Right atrium auricular region (tissue), 2 donors: ENCODE measurements at places on chromosomes 12 and 14. TPM values are rescaled to one million over a fixed set of nuclear protein-coding genes. Genes with fewer than 3 reads are reported as not detected.

- DNase-seq: no peak
These were observed 371.7 kb downstream of the SNAPC1 start for GRCh38 chr14:62133776-62134550.

DNA sequence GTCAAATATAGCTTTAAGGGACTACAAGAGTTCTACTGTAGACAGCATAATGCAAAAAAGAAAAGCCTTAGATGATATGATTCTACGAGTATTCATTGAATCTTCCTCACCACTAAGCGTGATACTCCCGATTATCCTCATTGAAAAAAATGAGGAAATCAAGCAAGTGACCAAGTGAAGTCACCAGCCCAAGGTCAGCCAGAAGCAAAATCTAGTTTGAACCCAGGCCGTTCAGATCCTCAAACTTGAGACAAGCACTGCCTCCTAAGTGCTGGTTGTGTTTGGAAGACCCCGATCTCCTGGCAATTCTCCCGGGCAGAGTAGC is 845 bp downstream of the GIT2 start:
- DNase-seq: peak; percentile 57

DNA sequence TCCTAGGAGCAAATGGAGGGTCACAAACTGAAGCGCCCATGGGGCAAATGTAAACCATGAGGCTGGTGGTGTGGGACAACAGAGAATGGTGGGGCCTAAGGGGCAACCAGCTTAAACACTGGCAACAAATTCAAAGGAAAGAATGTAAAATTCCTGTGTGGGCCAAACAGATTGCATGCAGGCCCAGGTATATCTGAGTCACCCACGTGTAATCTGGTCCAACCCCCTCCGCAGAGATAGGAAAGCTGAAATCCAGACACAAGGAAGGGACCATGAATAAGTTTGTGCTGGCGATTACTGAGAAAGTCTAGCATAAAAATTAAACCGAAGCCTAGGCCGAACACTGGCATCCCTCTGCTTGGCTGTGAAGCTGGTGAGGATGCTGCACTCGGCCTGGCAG is 71.6 kb downstream of the ITPK1 start:
- DNase-seq: no peak

DNA sequence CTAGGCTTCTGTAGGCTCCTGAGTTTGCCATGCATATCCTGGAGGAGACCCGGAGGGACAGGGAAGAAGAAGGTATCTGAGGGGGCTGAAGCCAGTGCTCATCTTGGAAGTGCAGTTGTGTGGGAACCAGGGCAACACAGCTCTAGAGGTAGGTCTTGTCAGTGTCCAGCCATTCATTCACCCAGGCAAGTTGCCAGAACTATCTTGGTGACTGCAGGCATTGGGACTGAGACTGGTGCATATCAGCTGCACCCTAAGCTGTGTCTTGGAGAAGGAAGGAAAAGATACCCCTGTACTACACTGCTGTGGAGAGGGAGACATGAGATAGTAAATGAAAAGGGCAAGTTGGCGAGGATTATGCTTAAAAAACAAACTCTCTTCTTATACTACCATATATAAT is 4.9 kb upstream of the WIF1 start:
- DNase-seq: no peak

- DNase-seq: no peak
These were observed 17.3 kb upstream of the CHGA start for GRCh38 chr14:92905667-92906066.

GRCh38 chr14:89775946-89776345 is 178.6 kb downstream of the EFCAB11 start:
- no peak for DNase-seq

DNA sequence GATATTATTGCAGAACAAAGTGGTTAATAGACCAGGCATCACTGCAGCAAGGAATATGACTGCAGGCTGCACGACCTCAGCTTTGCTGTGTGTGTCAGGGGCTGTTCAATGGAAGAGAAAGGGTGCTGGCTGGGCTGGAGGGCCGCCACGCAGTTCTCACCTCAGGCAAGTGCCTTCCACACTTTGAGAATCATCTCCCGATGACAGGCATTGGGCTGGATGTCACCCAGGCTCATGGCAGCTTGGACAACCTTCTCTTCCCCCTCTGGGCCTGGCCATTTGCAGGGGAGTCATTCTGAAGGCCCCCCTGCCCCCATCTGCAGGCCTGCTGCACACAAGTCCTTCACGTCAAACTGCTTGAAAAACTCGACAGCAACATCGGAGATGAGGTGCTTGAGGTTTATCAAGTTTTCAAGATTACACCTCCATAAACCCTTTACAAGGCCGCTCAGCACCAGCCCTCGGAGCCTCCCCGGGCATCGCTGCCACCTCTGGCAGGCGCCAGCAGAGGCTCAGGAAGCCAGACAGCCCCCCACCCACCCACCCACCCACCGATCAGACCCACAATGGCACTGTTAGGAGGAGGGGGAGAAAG is 165.9 kb upstream of the GSC start:
- no peak for DNase-seq

- no peak for DNase-seq
These were observed 208.3 kb downstream of the SYNE2 start for GRCh38 chr14:64061115-64061514.

DNA sequence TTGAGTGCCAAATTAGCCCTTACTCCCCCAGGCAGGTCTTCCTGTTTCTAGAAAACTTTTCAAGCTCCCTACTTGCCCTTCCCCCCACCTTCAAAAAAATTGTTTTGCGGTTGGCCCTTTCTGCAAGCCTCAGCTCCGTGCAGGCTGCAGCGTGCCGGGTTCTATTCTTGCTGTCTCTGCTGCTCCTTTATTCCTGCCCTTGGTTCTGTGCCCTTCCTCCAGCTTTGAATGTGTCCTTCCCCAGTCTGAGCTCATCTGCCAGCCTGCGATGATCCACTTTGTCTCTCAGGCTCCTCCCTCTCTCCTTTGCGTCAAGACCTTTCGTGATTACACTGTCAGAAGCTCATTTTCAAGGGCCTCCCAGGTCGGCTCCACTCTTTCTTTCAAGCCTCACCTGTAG is 98.6 kb downstream of the IRF2BPL start:
- DNase-seq: no peak

DNA sequence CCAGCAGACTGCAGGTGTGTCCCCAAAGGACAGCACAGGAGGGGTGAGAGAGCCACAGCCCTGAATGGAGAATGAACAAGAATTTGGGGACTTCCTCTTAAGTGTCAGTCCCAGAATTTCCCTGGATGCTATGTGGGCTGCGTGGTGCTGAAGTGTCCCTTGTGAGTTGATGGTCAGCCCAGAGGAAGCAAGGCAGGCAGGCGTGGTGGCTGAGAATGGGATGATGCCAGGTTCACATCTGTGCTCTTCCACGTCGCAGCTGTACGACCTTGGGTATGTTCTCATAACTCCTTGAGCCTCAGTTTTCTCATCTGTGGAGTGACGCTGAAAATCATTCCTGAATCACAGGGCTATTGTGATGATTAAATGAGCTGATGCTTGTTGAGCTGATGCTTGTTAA is 62.1 kb upstream of the GPATCH2L start:
- DNase-seq: no peak

GRCh38 chr14:34568803-34569202 is 29.3 kb upstream of the EAPP start:
- DNase-seq: no peak

DNA sequence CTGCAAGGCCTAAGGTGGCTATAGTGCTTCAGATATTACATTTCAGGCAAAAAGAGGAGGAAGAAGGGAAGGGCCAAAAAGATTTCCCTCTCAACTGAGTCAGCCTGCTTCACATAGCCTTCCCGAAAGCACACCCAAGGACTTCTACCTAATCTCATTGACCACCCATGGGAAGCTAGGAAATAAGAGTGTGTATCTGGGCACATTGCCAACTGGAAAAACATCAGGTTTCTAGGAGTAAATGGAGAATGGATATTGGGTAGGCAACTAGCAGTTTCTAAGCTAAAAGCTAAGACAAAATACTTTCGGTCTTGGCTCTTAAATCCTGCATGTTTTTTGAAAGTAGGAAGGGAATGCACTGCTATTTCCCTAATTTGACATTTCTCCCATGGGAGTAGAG is 221.7 kb upstream of the GRIP1 start:
- DNase-seq: no peak

DNA sequence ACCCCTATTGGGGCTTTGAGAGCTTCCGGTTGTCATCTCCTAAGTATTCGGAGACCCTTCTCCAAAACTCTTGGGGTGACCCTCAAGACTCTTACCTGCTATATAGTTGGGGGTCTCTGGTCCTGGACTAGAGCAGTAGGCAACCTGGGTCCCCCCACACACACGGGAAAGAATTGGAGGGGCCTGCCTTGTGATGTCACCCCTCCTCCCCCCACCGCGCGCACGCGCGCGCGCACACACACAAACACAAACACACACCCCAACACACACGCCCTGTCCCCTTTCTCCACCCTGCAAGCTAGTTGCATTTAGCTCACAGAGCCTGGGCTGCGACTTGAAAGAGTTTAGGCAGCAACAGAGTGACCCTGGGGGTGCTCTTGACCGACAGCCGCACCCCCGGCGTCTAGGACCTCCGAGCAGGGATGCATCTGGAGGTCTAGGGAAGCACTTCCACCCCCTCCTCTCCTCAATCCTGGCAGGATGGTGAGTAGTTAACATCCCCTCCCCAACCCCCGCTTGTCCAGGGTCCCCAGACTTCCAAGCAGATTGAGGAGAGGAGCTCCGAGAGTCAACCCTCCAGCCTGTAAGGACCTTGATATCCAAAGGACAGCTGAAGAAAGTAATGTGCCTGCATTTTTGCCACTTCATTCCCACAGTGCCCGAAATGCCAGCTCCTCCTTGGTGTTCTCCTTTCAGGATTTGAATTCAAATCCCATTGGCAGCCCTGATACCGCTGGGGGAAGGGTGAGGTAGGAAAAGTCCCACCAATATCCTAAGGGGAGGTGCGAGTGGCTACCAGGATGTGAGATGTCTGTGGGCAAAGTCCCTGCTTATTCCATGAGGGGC is 1.4 kb upstream of the DNAJC14 start:
- peak; percentile 92 for DNase-seq

DNA sequence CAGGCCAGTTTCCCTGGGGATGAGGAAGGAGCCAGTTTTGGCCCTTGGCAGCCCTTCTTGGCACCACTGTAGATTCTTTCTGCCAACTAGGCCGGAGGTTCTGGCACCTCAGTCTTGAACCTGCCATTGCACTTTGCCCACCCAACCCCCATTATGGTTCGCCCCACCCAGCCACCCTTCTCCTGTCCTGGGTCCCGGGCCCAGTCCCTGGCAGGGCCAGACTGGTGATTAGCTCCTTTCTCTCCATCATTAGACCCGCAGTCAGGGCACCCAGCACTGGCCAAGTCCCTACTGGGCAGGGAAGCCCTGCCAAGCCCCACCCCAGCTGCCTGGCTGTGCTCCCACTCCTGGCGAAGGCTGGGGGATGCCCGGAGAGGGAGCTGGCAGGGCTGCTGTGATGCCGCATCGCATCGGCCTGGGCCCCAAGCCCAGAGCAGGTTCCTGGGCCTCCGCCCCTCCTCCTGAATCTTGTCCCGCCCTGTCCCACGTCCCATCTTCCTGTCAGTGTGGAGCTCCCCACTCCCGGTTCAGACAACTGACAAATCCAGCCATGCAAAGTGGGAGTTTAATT is 9.8 kb downstream of the FAM222A start:
- DNase-seq: no peak

DNA sequence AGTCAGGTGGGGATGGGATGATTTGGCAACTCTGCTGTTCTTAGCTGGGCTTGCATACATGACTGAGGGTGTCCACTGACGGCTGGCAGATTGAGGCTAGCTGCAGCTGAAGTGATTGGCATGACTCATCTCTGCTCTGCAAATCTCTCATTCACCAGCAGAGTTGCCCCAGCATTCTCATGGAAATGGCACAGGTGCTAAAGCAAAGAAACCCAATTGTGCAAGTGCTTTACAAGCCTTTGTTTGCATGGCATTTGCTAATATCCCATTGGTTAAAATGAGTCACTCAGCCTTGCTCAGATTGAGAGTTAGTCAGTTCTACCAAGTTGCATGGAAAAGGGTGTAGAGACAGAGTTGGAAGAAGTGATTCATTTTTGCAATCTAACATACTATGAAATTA is 389.7 kb upstream of the FAR2 start:
- no peak for DNase-seq

- DNase-seq: no peak
These were observed 1.8 kb downstream of the PXMP2 start for GRCh38 chr12:132689227-132689626.

GRCh38 chr12:108667349-108667748 is 33.7 kb upstream of the SELPLG start:
- DNase-seq: no peak

GRCh38 chr12:73665193-73665592 is 872.4 kb upstream of the ATXN7L3B start:
- no peak for DNase-seq

DNA sequence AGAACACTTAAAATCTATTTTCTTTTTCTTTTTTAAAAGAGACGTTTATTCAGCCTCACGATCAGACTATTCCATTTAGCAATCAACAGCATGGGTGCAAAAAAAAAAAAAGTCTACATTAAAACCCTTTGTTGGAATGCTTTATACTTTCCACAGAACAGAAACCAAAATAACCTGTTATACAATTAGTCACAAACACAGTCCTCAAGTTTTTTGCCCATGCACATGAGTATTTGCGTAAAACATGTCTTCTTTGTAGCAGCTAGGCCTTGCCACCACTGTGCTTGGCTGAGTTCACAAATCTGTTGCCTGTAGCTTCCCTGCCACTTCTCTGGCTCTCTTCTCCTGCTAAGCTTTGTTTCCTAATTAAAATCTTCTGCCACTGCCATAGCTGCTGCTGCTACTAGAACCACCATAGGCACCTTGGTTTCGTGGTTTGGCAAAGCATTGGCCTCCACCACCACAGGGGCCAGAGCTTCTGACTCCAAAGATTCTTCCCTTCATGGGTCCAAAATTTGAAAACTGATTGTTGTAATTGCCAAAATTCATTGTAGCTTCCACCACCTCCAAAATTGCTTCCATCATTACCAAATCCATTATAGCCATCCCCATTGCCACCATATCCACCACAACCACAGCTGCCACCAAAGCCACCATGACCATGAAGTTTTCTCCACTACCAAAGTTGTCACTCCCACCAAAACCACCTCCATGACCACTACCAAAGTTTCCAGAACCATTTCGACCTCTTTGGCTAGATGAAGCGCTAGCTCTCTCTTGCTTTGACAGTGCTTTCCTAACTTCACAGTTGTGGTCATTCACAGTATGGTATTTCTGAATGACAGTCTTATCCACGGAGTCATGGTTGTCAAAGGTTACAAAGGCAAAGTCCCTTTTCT is 38.1 kb downstream of the KLRG1 start:
- DNase-seq: no peak

- peak; percentile 52 for DNase-seq
These were observed 65.9 kb upstream of the VASH1 start for GRCh38 chr14:76695263-76695920.

DNA sequence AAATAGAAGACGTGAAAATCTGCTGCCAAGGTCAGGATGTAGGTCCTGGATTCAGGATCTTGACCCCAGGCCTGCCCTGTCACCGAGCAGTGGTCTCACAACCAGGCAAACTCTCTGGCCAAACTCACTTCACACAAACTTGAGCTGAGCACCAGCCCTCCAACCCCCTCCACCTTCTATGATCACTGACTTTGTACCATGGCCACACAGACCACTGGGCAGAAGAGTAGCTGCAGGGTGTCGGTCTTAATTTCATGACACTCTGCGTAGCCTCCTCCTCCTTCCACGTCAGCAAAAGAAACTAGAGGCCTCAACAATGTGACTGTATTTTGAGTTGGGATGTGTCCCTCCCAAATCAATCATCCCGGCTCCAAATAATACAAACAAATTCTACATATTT is 7.2 kb upstream of the TBX3 start:
- no peak for DNase-seq

The LHX5 gene
- not detected for total RNA-seq

The AVPR1A gene
- 3.4 TPM for total RNA-seq

The NGDN gene
- total RNA-seq: 24.3 TPM

The RAD9B gene
- total RNA-seq: 0.26 TPM

The RAB3IP gene
- total RNA-seq: 37.1 TPM

The FBLN5 gene
- 125 TPM for total RNA-seq

The LRRC10 gene
- total RNA-seq: 3.1 TPM
